ENCODE measurements at places on chromosomes 5 and 9.

GRCh38 chr9:127361561-127361960 is 35.4 kb upstream of the SLC2A8 start:
- DNase-seq = no peak

DNA sequence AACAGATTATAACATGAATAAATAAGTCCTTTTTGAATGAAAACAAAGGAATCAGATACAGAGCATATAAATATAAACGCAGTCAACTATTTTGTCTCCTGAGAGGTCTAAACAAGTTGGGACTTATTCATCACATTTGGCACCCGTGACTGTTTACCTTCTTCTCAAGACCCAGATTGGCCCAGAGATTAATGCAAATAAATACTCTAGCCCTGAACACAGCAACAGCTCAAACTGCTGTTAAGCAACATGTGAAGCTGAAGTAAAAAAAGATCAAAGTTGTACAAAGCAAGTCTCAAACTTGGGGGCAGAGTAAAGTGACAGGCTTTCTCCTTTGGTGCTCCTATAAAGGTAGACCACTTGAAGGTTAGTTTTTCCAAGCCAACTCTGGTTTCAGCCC is 95.0 kb upstream of the NR5A1 start:
- DNase-seq = no peak

DNA sequence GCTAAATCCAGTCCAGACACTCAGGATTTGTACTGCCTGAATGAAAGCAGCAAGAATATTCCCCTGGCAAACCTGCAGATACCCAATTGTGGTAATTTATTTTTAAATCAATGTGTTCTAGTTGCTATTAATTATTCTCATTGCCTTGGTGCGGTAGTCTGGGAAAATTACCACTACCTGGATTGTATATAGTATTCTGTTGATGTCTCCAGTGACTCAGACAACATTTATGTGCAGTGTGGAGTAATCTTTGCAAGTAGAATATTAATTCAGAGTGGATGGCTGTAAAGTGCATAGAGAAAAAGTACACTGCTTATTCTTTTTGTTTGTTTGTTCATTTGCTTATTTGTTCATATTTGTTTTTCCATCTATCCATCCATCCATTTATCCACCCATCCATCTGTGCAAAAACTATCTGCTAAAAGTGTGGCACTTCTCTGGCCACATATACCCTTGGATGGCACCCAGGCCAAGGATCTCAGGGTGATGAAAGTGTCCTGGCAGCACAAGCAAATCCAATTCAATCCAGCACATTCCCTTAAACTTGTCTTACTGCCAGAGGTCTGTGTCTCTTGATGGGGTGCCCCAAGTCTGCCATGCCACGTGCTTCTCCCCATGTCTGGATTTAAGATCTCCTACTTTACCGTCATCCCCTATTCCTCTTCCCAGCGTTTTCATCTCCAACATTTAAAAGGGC is 41.3 kb downstream of the NTRK2 start:
- no peak for DNase-seq

DNA sequence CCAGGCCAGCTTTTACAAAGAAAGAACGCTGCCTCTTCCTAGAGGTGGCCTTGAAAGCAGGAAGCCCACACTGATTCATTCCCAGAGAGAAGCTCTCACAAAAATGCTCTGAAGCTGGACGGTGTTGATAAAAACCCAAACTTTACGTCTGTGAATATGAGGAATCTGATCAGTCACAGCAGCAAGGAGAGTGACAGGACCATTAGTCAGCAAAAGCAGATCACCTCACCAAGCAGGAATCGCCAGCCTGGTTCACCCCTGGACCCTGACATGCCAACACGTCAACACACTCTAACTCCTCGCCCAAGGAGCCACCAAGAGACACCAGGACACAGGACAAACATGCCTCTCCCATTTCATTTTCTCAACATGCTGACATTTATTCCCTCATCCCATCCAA is 70.6 kb upstream of the ZNF622 start:
- DNase-seq = no peak

DNA sequence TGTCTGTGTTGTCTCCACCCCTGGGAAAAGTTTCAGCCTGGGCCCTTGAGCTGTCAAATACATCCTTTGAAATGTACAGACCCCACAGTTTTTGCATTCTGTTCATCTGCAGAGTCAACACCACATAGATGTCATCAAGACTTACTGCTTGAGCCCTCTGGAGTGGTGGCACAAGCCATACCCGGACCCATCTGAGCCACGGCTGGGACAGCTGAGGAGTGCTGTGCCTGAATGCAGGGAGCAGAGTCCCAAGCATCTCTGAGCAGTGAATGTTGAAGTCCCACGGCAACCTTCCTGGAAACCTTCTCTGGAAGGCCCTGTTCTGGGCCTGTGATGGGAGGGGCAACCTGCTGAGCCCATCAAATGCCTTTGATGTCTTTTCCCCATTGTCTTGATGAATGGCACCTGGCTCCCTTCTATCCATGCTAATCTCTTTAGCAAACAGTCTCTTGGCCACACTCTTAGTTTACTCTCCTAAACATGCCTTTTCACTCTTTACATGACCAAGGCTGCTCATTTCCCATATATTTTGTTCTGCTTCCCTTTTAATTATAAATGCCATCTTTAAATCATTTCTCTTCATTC is 92.5 kb downstream of the ATPSCKMT start:
- no peak for DNase-seq

GRCh38 chr5:72647806-72648205 is 140.6 kb upstream of the ZNF366 start:
- DNase-seq = no peak

DNA sequence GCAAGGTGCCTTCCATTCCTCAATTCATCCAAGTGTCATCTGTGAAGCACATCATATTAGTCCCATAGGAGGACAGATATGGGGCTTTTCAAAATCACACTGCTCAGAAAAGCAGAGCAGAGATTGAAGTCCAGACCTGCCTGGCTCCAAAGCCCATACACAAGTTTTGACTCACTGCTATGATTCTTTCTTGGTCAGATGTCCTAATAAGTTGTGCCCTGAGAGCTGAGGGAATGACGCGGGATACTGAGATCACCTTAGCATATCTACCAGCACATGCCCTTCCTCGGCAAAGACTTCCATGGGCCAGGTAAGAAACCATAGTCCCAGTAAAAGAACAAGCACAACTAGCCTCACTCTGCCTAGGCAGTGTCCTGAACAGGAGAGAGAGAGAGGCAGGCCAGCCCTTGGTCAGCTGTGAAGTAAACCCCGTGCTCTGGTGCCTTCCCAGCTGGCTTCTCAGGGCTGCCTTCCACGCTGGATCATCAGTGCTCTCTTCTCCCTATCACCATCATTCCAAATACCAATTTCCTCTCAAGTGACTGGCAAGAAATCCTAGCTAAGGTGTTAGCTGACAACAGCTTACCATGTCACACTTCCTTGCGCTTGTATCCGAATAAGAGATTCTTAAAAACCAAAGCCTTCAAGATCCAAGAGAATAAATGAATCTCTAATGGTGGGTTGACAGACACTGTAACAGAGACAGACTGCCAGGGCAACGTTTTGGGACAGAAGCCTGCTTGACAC is 73.2 kb downstream of the SIL1 start:
- no peak for DNase-seq

- DNase-seq = no peak
Measured at GRCh38 chr5:63323926-63324325, 638.3 kb downstream of the HTR1A start.

- DNase-seq = no peak
Measured at GRCh38 chr5:143536364-143536763, 132.9 kb upstream of the NR3C1 start.

GRCh38 chr9:4842734-4843133 is 50.0 kb downstream of the RCL1 start:
- no peak for DNase-seq

DNA sequence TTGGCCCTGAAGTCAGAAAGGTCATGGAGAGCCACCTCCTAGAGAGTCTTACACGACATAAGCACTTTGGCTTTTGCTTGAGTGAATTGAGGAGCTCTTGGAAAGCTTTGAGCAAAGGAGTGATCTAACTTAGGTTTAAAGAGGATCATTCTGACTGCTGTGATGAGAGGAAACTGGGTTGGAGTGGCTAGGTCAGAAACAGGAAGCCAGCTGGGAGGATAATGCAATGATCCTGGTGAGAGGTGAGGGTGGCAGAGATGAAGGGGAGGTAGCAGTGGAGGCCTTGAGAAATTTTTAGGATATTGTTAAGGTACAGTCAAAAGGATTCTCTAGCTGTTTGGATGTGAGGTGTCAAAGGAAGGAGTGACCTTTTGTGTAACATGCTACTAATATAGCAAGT is 32.2 kb upstream of the ROPN1L start:
- DNase-seq = no peak

DNA sequence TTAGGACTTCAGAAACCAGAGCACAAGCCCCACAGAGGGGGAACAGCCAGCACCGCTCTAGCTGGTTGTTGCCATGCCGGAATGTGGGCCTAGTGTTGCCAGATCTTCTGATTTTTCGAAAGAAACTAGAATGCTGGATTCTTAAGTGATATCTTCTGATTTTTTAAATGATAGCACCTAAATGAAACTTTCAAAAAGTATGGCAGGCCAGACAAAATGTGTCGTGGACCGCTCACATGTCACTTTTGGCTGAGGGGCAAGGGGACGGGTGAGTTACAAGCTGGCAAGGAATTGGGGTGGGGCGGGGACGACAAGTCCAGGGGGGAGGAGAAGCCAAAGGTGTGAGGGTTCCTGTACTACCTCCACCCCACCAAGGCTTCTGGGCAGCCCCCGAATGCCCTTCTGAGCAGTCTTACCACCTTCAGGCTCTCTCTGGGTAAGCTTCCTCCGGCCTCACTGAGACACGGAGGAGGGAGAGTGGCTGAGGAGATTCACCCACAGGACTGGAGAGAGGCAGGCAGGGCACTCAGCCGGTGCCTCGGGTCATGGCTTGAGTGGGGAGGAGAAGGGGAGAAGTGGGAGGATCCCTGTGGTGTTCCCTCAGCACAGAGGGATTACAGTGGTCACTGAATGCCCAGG is 10.3 kb downstream of the B4GALT7 start:
- DNase-seq = no peak

GRCh38 chr9:130872912-130873503 is 23.6 kb downstream of the QRFP start:
- no peak for DNase-seq

- DNase-seq = no peak
Measured at GRCh38 chr9:128151309-128152132, 2.3 kb downstream of the LCN2 start.

DNA sequence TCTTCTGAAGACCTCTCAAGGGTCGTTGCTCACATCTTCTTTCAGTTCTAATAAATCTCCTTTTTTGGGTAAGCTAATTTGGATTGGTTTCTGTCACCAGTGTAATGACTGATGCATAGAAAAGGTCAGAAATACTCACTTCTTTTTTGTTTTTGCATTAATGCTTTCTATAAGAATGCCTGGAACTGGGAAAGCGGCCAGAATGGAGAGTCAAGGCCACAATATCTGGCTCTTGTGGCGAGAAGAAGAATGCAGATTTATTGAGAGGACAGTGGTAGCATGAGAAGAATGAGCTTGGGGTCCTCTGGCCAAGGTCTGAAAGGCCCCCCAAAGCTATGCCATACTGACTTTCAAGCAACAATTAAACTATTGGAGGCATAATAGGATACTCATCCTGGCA is 88.0 kb upstream of the SLC12A2 start:
- DNase-seq = no peak

DNA sequence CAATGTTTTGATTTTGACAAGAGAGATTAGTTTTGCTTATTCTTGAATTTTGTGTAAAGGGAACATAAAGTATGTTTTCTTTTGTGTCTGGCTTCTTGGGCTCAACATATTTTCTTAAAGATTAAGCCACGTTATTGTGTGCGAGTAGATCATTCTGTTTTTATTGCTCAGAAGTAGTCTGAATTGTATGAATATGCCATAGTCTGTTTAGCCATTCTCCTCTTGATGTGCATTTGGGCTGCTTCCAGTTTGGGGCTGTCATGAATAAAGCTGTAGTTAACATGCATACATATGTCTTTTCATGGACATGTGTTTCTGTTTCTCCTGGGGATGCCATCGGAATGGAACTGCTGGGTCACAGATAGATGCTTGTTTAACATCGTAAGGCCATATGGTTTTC is 198.9 kb downstream of the FANCC start:
- no peak for DNase-seq

GRCh38 chr5:176388003-176388443 is 375 bp downstream of the NOP16 start:
- no peak for DNase-seq

DNA sequence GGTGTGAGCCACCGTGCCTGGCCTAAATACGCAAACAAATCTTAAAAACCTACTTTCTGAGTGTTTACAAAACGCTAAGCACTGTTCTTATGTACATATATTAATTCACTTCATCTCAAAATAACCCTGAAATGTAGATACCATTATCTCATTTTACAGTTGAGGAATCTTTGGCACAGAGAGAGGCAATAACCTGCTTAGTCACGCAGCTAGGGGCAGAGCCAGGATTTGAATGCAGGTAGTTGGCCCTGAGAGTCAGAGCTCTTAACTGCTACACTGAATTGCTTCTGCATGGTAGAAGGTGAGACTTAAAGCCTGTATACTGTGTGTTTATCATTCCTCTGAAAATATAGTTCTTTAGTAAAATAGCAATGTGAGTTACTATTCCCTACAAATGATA is 21.9 kb downstream of the ARHGEF37 start:
- DNase-seq = no peak

DNA sequence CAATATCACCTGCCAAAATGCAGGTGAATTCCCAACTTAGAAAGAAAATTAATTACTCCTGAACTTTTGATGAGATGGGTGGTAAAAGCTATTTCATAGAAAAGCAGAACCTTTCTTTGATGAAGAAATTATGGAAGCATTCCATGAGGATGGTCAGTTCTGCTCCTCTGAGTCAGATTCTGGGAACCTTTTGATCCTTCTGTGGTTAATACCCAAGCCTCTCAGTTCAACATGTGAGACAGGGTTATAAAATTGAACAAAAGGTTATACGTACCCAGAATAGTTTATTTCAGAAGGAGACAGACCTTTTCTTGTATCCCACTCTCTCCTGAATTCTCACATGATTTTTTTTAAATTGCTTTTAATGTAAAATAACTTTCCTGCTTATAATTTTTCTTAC is 767.6 kb upstream of the ADAMTS16 start:
- no peak for DNase-seq

DNA sequence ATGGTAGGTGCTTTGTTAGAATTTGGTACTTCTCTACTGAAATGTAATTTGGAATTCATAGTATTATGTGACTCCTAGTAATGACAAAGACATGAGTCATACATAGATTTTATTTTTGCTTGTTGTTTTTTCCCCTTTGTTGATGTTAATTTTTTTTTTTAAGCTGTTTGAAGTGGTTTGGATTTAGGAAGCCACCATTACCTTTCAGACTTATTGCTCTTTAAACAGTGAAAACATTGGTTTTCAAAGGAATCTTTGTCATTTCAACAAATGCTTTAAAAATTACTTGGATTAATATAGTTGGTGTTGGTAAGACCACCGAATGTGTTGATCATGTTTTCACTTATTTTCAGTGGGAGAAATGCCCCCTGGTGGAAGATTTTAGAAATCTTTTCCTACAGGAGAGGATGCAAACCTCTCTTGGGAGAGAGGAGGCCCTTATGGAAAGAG is 170.1 kb upstream of the PITX1 start:
- DNase-seq = no peak
